ENCODE measurements at places on chromosomes 13 and 19.

GRCh38 chr13:108083056-108083455, 132.3 kb downstream of the LIG4 start:
- no peak for DNase-seq

GRCh38 chr19:35206379-35206778, 22.2 kb downstream of the FAM187B start:
- DNase-seq = no peak

- no peak for DNase-seq
These were observed 12.1 kb downstream of the NFILZ start for GRCh38 chr19:8642561-8642960.

GRCh38 chr19:42140125-42140754, 8.0 kb upstream of the POU2F2 start:
- no peak for DNase-seq

- no peak for DNase-seq
These were observed 40.7 kb upstream of the STARD13 start for GRCh38 chr13:33326246-33326645.

- DNase-seq = no peak
These were observed 104.9 kb downstream of the HSPH1 start for GRCh38 chr13:31056644-31057271.

DNA sequence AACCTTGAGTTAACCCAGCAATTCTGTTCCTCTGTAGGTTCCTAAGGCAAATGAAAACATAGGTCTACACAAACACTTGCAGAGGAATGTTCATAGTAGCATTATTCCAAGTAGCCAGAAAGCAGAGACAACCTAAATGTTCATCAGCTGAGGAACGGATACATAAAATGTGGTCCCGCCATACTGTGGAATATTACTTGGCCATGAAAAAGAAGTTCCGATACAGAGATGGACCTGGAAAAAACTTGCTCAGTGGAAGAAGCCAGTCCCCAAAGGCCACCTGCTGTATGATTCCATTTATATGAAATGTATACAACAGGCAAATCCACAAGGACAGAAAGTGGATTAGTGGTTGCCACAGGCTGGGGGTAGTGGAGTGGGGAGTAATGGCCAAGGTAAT, 53.0 kb downstream of the ARHGEF18 start:
- no peak for DNase-seq

GRCh38 chr13:26463296-26463695, 94.2 kb upstream of the WASF3 start:
- no peak for DNase-seq

GRCh38 chr13:85675151-85675907, 123.9 kb downstream of the SLITRK6 start:
- no peak for DNase-seq

DNA sequence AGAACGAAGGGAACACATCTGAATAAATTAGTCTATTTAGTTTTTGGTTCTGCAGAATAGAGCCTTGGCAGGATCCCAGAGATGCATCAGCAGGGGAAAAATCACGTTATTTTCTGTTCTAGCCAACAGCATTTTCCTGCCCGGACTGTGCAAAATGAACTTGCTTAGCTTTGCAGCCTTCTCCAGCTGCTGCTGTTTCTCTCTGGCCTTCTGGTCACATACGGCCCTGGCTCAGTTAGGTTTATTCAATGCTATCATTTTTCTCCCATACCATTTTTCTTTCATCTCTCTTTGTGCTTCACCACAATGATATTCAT, 110.4 kb upstream of the KL start:
- DNase-seq = no peak
